Astrocyte (in vitro differentiated cells and primary cell): ENCODE measurements at places on chromosomes 6 and 20.

DNA sequence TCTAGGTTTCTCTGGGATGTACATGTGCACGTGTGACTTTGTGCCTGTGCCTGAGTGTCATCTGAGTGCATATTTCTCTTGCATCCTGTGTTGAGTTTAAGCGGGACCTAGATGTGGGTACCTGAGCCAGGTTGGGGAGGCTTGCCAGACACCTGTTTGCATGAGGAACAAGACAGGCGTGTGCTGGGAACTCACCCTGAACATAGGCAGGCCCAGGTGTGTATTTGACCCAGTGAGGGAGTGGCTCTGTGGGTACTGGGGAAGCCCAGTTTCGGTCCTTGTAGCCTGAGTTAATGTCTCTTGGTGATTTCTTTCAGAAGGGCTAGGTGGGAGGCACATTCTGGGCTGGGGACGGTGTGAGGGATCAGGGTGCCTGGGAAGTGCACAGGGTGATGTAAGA lies 98.6 kb downstream of the TMEM170B start:
- DNase-seq: no peak

- no peak for DNase-seq
Observed at GRCh38 chr20:57587989-57588377, 27.1 kb downstream of the PCK1 start.

GRCh38 chr20:53395188-53395923 lies 198.3 kb downstream of the ZNF217 start:
- no peak for DNase-seq

DNA sequence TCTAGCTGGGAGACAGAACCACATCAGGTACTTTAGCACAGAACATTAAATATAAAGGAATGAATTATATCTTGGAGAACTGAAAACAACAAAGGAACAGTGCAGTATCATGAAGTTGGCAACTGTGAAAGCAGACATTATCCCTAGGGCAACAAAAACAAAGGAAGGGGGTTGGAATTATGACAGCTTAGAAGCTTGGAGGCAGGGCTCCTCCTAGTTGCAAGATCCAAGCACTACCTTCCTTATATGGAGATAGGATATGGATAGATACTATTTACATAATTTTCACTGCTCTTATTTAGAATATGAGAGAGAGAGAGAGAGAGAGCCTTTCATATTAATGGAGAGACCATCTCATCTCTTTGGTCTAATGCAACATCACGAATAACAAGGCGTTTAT lies 27.0 kb downstream of the TMEM14A start:
- DNase-seq: no peak

DNA sequence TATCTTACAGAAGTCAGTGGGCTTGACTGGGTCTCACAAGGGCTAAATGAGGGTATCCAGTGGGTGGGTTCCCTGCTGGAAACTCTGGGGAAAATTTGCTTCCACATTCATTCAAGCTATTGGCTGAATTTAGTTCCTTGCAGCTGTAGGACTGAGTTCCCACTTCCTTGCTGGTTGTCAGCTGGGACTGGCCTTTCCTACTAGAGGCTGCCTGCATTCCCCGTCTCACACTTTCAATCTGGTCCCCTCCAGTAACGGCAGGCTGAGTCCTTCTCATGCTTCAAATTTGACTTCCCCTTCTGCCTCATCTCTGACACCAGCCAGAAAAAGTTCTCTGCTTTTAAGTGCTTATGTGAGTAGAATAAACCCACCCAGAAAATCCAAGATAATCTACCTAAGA lies 4.4 kb downstream of the CSNK2A1 start:
- no peak for DNase-seq
